CD4-positive, alpha-beta T cell (primary cell): ENCODE measurements at places on chromosomes 11 and 22.

DNA sequence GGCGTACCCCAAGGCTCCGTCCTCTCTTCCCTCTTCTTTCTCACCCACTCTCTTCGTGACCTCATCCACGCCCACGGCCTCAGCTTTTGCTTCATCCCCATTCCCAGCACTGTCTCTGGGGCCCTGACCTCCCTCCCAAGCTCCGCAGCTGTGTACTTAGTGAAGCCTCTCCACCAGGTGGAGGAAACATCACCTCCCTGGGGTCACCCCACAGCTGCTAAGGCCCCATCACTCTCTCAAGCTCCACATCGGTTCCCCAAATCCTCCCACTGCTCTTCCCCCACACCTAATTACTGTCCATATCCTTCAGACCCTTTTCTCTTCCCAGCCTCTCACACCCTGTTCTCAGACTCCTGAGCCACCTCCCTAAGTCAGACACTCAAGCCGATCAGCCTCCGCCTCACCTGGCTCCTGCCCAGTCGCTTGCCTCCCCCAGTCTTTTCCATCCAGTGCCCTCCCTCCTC, 7.9 kb upstream of the SYT7 start:
- DNase-seq: no peak

- DNase-seq: no peak
These were observed 10.3 kb downstream of the APOBEC3A start for GRCh38 chr22:38967451-38968450.

GRCh38 chr11:119421941-119422808, 797 bp downstream of the THY1 start:
- no peak for DNase-seq

DNA sequence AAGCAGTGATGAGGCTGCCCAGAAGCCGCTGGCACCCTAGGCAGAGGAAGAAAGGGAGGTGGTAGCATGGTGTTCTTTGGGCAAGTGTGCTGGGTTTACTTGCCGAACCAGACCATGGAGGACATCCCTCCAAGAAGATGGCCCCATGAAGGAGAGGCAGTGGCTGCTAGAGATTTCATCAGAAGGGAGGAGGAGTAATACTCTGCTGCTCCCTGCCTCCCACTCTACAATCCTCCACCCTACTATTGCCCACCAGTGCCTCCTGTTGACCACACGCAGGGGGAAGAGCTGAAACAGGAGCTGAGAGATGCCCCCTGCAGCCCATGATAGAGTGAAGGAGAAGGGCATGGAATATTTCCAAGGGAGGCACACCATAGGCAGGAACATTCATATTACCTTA, 51.0 kb upstream of the PRSS23 start:
- DNase-seq: no peak

DNA sequence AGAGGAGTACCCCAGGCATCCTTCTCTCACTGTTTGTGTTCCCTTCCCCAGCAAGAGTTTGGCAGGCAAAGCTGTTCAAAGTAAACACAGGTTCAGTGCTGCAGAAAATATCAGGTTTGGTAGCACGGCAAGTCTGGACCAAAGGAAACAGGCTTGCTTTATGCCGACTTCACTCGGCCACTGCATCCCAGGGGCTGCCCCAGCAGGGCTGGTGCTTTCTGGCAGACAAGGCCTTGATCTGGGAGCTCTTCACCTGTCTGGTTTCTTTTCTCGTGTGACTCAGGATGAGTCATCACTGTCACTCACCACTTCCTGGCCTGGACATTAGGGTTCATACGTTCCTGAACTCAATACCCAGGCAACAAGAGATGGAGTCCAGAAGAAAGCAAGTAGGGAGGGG, 52.6 kb upstream of the NAV2 start:
- DNase-seq: no peak

DNA sequence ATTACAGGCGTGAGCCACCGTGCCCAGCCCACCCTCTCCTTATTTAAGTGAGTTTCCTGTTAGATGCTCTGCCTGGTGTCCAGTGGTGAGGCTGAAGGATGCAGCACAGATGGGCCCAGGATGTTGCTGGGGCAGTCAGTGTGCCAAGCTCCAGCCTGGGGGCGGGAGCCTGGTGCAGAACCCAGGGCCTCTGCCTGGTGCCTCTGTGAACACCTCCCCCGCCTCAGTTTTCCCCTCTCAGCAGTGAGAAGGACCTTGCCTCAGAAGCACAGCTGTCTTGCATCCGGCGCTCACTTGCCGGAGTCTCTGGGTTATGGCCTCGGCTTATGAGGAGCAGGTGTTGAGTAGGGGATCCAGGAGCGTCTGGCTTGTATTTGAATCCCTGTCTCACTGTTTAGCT, 116.2 kb downstream of the KIAA1671 start:
- DNase-seq: peak; percentile 65

DNA sequence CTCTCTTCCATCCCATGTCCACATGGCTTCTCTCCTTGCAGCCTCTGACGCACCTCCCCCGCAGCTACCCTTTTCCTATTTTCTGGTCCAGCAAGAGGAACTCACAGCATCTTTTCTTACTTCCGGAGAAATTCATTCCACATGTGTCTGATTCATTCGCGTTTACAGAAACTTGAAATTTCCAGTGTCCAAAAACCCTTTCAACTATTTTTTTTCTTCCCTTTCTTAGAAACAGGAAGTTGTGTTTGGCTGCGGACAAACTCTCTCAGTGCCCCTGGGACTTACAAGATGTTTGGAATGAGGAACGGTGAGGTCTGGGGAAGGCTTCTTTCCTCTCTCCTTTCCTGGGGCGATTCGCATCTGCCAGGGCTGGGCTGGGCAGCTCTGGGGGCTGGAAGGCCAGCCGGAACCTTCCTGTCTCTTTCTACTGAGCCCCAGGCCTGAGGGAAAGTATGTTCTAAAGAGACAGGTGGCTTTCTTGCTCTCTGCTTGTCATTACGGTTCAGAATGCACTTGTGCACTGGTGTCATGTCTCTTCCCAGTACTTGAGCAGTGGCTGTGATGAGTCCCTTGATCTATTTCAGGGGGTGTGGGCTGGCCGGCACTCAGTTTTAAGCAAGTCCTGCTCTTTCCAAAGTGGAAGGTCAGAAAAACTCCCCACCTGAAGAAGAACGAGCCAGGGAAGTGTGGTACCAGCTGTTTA, 27.5 kb downstream of the ADAMTS8 start:
- no peak for DNase-seq

DNA sequence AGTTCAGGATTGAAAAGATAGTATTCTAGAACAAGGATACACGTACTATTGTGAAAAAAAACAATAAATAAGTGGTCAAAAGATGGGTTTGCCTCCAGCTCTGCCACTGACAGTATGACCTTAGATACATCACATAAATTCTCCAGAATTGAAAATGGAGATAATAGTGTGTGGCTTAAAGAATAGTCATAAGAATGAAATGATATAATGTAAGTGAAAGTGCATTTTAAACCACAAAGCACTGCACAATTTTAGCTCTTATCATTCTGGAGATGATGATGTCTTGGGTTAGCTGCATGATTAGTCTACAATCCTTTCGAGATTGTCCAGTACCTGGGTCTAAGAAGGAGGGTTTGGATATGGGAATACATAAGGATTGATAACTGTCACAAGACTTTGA, 21.9 kb upstream of the CEP295 start:
- DNase-seq: no peak

DNA sequence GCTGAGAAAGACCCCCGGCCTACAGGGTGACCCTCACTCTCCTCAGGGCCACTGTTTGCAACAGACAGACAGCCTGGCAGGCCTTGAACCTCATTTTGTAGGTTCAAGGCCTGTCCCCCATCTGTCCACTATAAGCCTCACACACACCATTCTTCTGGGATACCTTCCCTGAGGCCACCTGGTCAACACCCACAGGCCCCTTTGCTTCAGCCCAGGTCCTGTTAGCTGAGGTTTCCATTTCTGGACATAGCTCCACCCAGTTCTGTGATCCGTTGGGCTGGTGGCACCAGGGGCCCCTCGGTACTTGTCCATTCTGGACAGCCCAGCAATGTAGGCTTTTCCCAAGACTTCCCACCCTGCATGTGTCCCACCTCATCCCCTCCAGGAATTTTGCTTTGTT, 3.1 kb downstream of the MIF start:
- DNase-seq: no peak

DNA sequence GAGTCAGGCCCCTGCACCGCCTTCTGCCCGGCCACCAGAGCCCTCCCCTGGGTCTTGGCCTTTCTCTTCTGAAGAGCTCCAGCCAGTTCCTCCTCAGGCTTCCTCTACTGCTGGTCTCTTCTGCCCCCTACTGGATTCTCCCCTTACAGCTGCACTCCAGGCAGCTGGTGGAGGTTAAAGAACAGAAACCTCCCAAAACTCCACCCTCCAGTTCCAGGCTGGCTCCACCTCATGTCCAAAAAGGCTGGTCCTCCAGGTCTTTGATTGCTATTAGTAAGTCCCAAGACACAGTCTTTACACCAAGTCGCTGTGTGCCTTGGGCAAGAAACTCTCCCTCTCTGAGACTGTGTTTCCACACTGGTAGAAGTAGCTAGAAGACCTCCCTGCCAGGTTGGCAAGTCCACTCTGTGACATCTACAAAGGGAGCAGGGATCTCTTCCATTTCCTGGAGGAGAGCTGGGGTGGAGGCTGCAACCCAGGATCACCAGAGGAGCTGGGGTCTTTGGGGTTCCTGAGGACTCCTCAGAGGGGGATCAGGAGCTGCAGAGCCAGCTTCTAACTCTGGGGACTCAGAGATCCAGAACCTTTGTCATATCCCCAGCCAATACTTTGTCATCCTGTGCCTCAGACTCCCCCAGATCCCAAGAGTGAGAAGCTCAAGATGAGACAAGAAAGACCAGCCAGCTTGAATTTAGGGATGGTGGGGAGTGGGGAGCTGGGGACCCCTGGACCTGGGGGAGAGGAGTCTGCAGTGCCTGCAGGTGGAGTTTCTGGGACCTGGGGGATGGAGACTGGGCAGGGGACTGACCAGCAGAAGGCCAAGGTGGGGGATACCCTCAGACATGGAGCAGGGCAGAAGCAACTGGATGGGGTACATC, 3.4 kb upstream of the IGLL5 start:
- DNase-seq: peak; percentile 59

DNA sequence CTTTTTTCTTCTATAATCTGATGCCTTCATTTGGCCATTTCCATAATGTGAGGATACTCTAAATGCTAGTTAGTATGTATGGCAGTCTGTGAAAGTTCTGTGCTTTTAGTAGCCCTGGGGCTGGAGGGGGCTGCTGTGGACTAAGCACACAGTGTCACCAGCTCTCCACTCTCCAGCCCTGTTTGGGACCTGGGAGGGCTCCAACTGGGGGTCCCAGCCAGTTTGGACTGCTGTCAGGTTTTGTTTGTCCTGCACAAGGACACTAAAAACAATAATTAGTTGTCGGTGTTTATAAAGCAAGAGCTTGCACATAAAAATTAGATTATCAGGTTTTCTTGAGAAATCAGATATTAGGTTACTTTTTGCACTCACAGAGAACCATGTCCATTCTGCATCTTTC, 103.1 kb downstream of the LDLRAD3 start:
- no peak for DNase-seq

DNA sequence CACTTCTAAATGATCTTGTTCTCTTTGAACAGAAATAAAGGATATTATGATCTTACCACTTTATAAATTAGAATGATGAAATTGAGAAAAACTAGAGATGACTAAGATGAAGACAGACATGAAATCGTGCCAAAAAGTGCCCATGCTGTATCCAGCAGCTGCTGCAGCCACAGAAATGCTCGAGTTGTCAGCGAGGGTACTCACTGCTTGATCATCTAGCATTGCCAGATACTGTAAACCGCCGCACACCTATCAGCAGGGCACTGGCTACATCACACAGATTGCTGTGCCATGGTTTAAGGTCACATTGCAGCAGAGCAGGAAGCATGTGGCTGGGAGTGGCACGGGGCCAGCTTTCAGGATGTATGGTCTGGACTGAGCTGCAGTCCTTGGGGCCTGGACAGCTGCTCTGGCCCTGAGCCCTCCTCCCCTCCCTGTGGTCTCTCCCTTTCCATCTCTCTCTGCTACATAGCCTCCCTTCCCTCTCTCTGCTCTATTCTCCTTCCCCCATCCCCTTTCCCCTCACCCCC, 51.0 kb upstream of the SEPTIN5 start:
- no peak for DNase-seq

GRCh38 chr11:125443767-125444311, 52.2 kb downstream of the FEZ1 start:
- DNase-seq: no peak

GRCh38 chr11:116335891-116336290, 436.9 kb downstream of the BUD13 start:
- no peak for DNase-seq

- no peak for DNase-seq
These were observed 27.8 kb downstream of the PHLDB1 start for GRCh38 chr11:118635237-118635591.

DNA sequence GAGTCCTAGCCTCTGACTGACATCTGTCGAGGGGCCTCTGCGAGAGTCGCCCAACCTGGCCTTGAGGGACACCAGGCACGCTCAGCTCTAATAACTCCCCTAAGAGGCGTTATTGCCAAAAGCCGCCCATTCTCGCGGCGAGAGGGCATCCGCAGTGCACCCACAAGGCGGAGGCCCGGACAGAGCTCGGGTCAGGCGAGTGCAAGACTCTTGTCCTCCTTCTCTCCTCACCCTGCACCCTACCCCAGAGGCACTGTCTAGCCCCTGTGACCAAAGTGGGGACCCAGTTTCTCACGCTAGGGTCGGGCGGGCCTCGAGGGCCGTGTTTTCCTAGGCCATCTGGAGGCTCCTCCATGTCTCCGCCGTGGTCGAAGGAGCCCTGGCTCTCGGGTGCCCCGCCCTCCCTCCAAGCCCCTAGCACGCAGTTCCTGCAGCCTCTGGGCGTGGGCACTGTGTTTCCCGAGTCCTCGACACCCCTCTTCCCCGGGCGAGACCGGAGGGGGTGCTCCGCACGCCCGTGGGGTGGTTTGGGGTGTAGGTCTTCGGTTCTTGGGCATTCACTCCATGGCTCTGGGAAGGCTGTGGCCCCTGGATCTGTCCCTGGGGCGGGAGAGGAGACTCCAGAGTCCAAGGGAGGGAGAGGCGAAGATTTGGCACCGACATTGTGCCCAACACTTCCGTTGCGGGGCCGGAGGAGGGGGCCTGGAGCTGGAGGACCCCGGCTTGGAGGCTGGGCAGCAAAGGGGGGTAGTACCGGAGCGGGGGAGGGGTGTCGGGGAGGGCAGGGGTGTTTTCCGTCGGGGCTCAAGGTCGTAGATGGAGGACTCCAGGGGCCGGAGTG, 1.0 kb downstream of the CHRM4 start:
- no peak for DNase-seq

DNA sequence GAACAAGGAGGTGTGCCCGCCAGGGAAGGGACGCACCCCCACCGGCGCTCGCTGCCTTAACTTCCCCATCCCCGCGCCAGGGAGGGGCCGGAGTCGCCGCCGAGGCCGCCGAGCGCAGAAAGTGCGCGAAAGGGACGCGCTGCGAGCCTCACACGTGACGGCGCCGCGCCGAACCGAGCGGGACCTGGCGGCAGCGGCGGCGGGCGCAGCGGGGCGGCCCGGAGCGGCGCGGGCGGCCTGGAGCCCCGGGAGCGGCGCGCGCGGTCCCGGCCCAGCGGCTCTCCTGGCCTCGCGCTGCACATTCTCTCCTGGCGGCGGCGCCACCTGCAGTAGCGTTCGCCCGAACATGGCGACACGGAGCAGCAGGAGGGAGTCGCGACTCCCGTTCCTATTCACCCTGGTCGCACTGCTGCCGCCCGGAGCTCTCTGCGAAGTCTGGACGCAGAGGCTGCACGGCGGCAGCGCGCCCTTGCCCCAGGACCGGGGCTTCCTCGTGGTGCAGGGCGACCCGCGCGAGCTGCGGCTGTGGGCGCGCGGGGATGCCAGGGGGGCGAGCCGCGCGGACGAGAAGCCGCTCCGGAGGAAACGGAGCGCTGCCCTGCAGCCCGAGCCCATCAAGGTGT, at the start of gene SORL1:
Gene SORL1, plus strand, starts transcription at position 329 of the 623 bp plus-strand sequence. Its CDS starts 18 bp downstream, at position 347.
- DNase-seq: peak; percentile 68
